ENCODE measurements at places on chromosomes 1 and 21.
A peak's percentile ranks its signal among the peaks of the same experiment; 100 is the strongest.

GRCh38 chr1:23611601-23612327 is 52.5 kb upstream of the ID3 start:
- DNase-seq: no peak

GRCh38 chr1:111275780-111276433 is 14.7 kb upstream of the CHIA start:
- DNase-seq: no peak

GRCh38 chr1:53639251-53639763 is 99.7 kb downstream of the GLIS1 start:
- no peak for DNase-seq

DNA sequence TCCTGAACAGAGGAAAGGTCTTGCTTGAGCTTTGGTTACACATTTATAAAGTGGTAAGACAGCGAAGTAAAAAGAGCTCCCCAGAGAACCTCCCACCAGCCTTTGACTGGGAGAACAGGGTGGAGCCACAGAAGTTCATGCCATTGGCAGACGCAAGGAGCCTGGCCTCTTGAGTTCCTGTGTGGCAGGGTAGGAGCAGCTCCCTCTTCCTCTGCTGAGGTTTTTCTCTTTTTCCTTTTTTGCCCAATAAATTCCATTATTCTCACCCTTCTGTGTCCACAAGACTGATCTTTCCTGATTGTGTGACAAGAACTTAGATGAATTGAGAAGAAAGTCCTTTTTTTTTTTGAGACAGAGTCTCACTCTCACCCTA is 4.3 kb downstream of the THEM4 start:
- DNase-seq: peak; percentile 44

DNA sequence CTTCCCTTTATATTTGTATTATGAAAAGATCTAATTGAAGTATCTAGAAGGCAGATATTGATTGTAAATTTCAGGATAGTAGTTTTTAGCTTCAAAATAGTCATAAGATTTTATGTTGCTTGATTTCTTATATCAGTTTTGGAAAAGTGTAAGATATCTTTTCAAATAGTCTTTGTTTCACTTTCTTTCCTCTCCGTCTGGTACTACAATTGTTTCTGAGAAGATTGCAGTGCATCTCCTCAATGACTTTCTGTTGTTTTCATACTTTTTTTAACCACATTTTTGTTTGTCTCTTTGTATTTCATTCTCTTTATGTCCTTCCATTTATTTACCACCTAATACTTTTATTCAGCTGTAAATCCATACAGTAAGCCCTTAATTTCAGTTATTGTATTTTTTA is 964.6 kb upstream of the B3GALT2 start:
- DNase-seq: no peak

DNA sequence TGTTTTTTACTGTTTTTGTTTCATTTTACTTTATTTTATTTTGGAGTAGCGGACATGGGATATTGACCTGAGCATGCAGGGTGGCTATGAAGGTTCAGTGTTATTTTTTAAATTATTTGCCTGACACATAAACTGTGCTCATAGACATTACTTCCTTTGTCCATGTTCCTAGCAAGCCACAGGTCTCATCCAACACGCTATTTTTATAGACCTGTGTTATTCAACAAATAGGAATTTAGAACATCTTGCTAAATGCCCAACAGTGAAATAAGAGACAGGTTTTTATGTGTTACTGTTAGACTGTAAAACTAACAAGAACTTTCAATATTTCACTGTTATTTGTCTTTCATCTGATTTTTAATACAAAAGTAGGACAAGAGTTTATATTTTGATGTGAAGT is 756.4 kb downstream of the KCNT2 start:
- DNase-seq: no peak

GRCh38 chr1:81681601-81682266 is 119.0 kb upstream of the ADGRL2 start:
- no peak for DNase-seq

DNA sequence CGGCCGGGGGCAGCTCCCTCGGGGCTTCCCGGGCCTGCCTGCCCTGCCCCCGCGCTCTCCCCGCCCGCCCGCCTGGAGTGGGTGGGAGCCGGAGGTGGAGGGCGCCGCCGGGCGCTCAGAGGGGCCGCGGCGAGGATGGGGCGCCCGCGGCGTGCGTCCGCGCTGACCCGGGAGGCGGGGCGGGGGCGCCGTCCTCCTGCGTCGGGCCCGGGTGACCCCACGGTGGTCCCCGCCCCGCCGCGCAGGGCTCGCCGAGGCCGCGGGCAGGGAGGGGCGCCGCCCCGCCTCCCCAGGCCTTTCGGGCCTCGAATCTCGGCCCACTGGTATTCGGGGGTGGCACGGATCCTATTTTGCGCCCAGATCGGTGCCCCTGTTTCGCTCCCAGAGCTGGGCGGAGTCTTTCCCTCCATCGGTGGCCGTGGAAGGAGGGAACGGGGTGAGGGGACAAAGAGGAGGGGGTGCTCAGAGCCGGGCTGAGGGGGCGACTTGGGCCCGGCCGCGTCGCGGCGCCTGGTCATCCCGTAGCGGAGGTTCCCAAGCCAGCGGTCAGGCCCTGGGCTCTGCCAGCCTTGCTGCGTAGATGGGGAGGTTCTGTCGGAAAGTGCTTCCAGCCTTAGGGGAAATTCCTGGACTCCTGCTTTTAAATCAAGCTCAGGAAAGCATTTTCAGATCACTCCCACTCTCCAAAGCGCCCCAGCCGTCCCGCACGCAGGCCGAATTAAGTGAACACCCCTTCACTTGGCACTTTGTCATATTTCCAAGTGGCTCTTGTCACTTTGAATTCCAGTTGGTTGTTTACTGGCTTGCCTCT is 545 bp downstream of the PATJ start:
- DNase-seq: peak; percentile 11

DNA sequence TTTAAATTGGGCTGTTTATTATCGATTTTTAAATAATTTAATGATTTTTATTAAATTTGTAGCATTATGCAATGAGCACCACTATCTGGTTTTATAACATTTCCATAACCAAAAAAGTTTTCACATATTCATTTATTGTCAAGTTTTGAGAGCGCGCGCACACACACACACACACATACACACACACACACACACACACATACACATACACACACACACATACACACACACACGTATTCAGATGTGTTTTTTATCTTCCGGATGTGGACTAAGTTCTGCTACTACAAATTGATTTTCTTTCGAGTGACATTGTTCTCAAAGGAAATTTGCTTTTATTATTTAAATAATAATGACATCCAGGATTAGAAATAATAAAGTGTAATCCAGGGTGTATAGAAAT is 16.3 kb downstream of the CACHD1 start:
- no peak for DNase-seq

DNA sequence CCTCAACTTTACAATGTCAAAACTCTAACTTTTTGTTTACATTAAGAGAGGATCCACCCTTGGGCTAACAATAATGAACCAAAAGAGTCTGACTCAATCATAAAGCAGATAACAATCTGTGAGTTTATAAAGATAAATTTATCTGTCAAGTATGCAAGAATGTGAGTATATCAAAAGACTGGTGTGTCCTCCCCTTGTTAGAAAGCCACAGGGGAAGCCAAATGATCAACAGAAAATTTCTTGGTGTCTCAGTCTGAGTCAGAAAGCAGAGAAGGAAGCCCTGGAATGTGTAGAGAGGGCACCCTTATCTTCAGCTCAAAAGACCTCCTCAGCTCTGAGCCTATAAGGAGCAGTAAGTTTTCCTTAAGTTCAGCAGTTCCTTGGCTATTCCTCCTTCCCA is 13.9 kb upstream of the PDIK1L start:
- no peak for DNase-seq

- DNase-seq: no peak
Observed at GRCh38 chr1:235866205-235866912, at the start of gene LYST. Gene LYST (minus strand): TSS chr1:235866906. CDS start chr1:235830417, 36,489 bp downstream.

DNA sequence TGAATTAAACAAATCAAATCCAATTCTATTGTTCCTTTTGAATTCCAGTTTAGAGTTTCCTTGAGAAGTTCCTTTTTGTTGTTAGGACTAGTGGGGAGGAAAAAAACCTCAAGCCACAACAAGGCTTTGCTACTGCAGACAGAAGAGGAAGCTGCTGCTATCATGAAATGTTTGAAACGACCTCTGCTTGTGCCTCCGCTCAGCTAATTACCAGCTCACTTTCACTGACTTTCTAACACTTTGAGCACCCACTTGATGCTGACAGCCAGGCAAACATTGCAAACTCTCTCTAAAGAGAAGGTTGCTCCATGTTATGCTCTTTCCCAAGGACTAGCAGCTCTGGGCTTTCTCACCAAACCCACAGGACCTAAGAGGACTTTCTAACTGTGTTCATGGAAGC is 203.9 kb upstream of the PROX1 start:
- no peak for DNase-seq

- DNase-seq: no peak
Observed at GRCh38 chr21:29232530-29233255, 66.0 kb upstream of the BACH1 start.
